BJ (cell line): ENCODE measurements at places on chromosomes 6 and 20.
A peak's percentile ranks its signal among the peaks of the same experiment; 100 is the strongest.

GRCh38 chr6:75479712-75480111 is 13.9 kb downstream of the FILIP1 start:
- DNase-seq, result no peak

DNA sequence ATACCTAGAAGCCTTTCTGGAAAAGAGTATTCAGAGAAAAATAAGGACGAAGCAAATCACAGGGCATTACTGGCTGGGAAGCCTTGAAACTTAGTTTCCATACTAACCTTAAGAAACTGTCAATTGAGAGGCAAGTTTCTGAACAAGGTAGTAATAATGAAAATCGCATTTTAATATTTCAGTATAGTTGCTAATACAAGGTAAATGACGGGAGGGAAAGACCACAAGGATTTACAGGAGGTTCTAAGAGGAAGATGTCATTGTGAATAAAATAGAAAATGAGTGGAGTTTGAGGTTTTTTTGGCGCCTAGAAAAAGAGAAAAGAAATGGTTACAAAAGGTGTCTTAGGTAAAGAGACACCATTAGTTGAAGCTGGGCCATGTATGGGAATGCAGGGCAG is 53.9 kb upstream of the AIG1 start:
- no peak for DNase-seq

DNA sequence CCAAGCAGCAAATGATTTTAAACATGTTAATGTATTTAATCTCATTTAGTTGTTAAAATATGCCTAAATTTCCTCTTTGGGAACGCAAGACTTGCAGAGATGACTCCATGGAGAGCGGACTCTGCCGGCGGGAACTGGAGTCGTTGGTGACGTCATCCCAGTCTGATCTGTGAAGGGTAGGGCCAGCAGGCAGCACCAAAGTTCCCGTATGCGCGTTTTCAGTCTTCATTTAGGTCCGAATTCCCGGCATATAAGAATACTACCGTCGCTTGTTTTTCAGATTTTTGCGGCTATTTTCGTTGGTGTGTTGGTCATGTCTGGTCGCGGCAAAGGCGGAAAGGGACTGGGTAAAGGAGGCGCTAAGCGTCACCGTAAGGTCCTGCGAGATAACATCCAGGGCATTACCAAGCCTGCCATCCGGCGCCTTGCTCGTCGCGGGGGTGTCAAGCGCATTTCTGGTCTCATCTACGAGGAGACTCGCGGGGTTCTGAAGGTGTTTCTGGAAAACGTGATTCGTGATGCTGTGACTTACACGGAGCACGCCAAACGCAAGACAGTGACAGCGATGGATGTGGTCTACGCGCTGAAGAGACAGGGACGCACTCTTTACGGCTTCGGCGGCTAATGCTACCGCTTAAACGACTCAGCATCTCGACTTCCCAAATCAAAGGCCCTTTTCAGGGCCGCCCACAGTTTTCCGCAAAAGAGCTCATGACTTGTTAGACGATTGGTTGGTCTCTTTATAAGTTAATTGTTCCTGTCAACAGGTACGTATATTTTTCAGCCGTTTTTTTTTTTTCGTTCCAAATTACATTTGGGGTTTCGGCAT is 117.3 kb downstream of the HFE start:
- DNase-seq, result peak; percentile 94

DNA sequence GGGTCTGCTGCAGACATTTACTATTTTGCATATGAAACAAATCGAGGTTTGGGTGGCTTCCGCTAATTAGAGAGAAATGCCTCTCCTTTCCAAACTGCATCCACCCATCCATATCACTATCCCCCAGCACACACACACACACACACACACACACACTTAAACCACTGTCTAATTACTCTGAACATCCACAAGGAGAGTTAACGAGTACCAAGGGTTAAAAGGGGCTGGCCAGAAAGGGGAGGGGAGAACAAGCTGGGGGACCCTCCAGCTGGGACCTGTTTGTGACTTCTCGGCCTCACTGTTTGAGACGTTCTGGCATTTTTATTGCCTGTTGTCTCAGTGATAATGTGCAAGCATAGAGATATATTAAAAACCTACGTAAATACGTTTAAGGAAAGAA is 261.2 kb downstream of the FOXC1 start:
- DNase-seq, result no peak
